ENCODE measurements at places on chromosomes 5 and 9.

- DNase-seq = no peak
These were observed 13.3 kb upstream of the MRPS30 start for GRCh38 chr5:44795496-44795895.

DNA sequence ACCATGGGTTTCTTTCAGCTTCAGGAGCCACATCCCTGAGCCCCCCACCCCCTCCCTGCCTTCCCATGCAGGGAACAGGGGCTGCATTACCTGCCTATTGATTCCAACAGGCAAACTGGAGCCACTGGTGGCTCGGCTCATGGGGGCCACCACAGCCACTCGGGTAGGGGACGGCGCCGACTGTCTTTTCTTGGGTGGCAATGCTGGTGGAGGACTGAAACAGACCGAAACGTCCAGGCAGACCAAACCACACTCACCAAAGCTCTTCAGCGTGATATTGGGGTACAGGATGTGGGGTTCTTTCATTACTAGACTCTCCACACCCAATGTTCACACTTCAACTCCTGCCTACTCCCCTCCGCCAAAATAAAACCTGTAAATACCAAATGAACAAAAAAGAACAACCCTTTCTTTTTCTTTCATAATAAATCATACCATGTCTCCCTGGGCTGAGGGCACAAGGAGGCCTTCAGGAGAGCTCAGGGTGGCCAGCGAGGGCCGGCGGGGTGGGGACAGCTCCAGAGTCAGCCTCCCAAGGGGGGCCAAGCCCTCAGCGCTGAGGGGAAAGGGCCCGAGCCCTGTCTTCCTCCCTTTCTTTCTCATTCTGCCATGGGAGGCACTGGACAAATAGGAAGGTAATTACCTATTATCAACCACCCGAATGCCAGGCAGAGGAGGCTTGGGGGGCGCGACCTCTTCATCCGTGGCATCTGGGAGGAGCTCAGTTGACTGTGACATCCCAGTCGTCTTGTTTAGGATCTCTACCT, 83.3 kb downstream of the PRRT1B start:
- DNase-seq = no peak

- DNase-seq = no peak
These were observed 11.0 kb downstream of the CDH10 start for GRCh38 chr5:24633715-24634325.

GRCh38 chr9:107387409-107387808, 102.2 kb downstream of the KLF4 start:
- no peak for DNase-seq

DNA sequence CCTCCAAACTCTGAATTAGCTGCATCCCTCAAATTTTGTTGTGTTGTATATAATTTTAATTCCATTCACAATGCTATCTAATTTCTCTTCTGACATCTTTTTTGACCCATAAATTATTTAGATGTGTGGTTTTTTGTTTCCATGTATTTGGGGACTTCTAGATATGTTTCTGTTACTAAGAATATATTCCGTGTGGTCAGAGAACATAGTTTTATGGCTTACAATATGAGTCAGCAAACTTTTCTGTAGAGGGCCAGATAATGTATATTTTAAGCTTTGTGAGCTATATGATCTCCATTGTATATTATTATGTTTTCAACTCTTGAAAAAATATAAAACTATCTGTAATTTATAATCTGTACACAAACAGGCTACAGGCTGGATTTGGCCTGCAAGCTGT, 33.4 kb downstream of the MVB12B start:
- no peak for DNase-seq

GRCh38 chr5:62650197-62650596, 71.6 kb downstream of the LRRC70 start:
- DNase-seq = peak; percentile 47

DNA sequence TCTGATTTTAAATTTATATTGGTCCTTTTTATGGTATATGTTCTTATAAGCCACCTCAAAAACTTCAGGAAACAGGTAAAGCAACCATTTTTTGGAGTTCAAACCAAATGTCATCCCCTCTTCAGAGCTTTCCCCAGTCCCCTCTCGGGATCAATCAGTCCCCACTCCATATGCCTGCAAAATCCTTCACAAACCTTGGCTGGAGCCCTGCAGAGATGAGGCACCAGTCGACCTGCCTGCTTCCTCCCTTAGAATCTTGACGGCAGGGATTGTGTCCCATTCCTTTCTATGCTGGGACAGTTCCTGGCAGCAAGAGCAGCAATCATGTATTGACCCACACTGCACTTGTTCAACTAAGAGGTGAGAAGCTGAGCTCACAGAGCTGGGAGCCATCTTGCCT, 22.6 kb downstream of the B4GALT1 start:
- DNase-seq = no peak

GRCh38 chr5:135246923-135247795, 151.9 kb downstream of the MACROH2A1 start:
- peak; percentile 90 for DNase-seq

DNA sequence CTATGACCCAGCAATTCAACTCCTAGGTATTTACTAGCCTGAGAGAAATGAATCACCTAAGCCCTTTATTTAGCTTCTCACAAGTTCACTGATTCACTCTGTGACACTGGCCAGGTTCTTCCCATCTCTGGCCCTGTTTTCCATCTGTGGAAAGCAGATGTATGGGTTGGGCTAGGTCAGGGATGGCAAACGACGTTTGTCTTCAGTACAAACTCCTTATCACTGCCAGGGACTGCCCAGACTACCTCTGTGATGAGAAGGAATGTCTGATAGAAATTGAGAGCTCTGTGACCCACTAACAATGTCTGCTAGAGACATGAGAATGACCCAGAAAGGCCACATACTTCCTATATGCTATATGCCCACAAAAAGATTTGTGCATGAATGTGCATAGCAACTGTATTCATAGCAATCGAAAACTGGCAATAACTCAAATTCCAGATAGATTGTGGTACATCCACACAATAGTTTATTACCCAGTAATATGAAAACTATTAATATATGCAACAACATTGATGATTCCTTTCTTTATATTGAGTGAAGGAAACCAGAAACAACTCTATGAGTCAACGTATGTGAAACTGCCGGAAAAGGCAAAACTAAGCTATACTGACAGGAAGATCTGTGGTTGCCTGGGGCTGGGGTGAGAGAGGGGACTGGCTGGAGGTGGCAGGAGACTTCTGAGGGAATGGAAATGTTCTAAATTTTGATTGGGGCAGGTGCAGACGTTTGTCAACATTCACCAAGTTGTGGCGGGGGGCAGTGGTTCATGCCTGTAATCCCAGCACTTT, 32.0 kb upstream of the ADAM19 start:
- DNase-seq = no peak

DNA sequence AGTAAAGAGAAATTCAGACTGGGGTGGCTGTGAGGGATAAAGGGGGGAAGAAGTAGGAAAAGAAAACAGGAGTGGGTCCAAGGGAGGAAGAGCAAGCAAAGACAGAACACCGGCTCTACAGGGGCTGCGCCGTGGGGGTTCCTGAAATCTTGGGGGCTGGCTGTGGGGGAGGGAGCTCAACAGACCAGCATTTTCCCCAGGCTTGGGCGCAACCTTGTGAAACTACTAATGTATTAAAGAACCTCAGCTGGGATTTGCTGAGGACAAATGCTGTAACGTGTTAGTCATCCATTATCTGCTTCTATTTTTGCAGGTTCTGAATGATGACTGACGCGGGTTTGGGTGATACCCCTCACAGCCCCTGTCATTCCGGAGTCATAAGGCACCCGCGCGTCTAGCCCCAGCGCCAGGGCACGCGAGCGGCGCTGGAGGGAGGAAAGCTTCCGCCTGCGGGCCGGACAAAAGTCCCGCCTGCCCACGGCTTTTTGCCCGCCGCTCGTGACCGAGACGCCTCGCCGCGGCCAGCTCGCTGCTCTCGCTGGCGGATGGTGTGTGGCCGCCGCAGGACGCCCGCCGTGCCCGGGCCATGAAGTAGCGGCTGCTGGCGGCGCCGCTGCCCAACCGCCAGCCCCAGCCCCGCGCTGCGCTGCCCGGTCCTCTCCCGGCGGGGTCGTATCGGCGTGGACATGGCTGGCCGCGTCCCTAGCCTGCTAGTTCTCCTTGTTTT, 110.6 kb downstream of the PAM start:
- DNase-seq = no peak

DNA sequence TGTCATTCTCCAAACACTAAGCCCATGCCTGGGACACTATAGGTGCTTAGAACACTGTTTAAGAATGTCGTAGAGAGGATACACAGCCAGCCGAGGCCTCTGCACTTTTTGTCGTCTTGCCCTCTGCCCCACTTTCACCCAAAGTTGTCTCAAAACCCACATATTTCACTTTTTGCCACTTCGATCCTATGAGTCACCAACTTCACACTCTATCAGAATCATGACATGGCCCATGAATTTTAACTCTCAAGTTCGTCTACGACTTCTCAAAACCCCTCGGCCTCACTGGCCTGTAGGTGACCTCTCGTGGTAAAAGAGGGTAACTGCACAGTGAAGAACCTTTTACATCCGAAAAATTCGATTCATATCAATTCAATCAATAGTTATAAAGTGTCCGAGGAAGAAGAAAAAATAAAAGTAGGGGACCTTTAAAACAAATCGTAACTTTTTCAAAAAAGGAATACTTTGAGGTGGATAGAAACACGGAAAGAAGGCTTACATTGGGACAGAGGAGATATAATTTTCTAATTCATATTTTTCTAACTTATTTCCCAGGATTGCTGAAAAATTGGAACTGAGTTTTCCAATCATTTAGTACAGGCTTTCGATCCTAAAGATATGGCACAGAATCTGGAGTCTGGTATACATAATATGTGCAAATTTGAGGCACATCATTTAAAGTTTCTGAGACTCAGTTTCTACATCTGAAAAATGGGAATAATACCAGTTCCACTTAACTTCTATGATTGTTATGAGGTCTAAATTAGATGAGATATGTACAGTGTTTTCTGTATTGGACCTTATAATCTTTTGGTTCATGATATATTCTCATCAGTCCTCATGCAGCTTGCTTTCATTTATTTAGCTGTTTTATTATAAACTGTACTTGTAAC, 122.6 kb downstream of the APBA1 start:
- DNase-seq = no peak

- peak; percentile 95 for DNase-seq
These were observed at the start of gene PNPLA7 for GRCh38 chr9:137550231-137550621. PNPLA7 (minus strand) TSS chr9:137550402; CDS start chr9:137550197, 205 bp downstream.

- peak; percentile 50 for DNase-seq
These were observed 10.8 kb downstream of the ZNF618 start for GRCh38 chr9:113886933-113887332.

DNA sequence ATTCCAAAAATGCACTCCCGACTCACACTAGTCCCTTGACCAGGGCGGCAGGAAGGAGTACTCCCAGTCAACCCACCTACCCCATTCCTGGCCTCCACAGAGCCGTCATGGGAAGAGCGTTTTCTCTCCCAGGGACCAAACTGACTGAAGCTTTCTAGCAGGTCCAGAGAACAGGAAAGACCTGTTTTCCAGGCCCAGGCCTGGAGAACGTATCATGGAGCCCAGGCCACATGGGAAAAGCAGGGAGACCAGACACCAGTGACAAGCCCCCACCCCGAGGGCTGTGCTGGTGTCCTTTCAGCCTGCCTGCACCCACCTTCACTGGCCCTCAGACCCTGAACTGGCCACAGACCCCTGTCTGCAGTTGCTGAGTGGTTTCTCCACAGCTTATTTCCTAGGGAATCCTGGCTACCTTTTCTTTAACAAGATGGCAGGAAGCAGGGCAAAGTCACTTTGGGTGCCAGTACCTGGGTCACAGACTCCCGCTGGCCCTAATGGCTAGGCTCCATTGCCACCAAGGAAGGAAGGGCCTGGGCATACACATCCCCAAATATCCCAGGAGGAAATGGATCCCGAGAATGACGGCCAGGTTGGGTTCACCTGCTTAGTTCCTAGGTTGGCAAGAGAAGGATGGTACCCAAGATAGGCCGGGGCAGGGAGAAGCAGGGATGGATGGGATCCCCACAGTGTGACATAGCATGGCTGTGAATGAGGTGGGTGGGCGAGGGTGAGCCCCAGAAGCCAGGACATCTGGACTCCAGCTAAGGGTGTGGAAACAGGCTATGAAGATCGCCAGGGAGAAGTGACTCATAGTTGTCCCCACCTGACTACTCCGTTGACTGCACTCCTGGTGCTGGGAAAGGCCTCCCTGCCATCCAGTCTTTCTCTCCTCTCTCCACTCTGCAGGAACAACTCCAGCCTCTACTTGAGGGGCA, 12.2 kb downstream of the CCNI2 start:
- no peak for DNase-seq

DNA sequence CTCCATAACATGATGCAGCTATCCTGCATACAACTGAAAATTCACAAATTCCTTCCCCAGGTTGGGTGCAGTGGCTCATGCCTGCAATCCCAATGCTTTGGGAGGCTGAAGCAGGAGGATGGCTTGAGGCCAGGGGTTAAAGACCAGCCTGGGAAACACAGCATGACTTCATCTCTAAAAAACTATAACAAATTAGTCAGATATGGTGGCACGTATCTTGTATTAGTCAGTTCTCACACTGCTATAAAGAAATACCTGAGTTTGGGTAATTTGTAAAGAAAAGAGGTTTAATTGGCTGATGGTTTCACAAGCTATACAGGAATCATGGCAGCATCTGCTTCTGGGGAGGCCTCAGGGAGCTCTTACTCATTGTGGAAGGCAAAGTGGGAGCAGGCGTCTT, 56.4 kb upstream of the DAPK1 start:
- DNase-seq = no peak

DNA sequence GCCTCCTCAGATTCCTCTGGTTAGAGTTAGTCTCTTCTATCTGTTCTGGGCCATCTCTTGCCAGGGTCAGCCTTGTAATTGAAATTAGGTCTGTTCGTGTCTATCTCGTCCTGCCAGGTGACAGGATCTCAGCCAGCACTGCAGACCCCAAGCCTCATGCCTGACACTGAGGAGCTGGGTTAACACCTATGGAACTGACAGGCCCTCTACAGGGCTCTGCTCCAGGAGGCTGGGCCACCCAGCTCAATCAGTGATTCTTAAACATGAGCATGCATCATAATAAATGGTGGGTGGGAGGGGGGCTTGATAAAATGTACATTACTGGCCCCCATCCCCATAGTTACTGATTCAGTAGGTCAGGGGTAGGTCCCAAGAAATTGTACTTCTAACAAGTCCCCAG, 103.4 kb downstream of the PSD2 start:
- no peak for DNase-seq

GRCh38 chr9:126561582-126561981, 52.1 kb upstream of the LMX1B start:
- no peak for DNase-seq

Data from esophagus muscularis mucosa (tissue), 4 donors.